Peyer's patch (tissue), 4 donors: ENCODE measurements at places on chromosomes 16 and 17. TPM values are rescaled to one million over a fixed set of nuclear protein-coding genes. Genes with fewer than 3 reads are reported as not detected.

DNA sequence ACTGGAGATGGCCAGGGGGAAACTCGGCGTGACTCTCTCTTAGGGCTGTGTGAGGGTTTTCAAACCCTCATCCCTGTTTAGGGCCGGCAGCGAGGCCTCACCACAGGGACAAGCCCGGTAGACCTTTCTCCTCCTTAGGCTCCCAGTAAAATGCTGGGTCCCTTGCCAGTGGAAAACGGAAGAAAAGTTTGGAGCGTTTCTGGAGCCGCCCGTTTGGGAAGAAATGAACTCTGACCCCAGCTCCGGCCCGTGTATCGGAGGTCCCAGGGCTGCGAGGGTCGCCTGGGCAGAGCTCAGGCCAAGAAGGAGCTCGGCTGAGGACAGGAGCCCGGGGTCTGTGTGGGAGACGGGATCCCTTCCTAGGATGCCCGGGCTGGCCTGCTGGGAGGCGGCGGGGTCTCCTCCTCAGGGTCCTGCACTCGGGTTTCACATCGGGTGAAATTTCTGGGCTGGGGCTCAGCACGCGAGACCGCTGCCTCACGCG, 23.2 kb downstream of the ZNF213 start:
- peak; percentile 32 for DNase-seq

Gene LRRC46
- total RNA-seq: not detected

GRCh38 chr16:28210979-28211588, 681 bp downstream of the XPO6 start:
- DNase-seq: peak; percentile 58

GRCh38 chr17:81340607-81341515, 45.8 kb upstream of the SLC38A10 start:
- DNase-seq: peak; percentile 53

- no peak for DNase-seq
Measured at GRCh38 chr16:24769806-24770205, 40.4 kb downstream of the TNRC6A start.

Gene KRTAP4-9
- not detected for total RNA-seq

DNA sequence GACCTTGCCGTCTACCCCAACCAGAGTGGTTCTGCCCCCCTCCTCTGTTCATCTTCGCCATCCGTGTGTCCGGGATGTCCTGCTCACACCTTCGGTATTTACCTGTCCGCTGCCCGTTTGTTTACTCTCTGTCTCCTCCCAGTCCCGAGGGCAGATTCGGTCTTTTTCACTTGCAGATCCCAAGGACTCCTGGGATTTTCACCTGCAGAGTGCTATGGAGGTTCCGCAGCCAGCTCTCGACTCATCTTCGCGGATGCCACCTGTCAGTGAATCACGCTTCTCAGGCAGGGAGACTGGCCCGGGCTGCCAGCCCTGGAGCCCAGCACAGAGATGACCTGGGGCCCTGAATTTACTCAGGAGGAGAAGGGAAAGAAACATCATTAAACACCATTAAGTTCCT, 8.1 kb downstream of the CRISPLD2 start:
- no peak for DNase-seq

DNA sequence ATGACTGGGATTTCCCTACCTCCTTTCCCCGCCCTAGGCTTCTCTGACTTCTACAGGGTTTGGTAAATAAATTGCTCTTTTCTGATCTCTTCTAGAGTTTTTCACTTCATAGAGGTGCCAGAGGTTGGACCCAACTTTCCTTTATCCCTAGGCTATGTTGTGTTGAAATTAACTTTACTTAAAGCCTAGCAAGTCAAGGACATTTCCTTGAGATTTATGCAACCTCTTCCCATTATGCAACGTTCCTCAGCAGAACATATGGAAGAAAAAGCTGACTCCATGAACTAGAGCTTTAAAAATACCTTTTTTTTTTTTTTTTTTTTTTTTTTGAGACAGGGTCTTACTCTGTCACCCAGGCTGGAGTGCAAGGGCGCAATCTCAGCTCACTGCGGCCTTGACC, 15.5 kb downstream of the MPO start:
- DNase-seq: no peak

Gene CNGB1
- 2.8 TPM for total RNA-seq

GRCh38 chr17:82519971-82520903, 705 bp downstream of the FOXK2 start:
- DNase-seq: peak; percentile 68

DNA sequence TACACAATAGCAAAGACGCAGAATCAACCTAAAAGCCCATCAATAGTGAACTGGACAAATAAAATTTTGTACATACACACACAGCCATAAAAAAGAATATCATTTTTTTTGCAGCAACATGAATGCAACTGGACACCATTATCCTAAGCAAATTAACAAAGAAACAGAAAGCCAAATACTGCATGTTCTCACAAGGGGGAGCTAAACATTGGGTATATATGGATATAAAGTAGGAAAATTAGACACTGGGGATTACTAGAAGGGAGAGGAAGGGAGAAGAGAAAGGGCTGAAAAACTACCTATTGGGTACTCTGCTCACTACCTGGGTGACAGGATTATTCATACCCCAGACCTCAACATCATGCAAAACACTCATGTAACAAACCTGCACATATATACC, 28.2 kb downstream of the ADAMTS18 start:
- DNase-seq: no peak

DNA sequence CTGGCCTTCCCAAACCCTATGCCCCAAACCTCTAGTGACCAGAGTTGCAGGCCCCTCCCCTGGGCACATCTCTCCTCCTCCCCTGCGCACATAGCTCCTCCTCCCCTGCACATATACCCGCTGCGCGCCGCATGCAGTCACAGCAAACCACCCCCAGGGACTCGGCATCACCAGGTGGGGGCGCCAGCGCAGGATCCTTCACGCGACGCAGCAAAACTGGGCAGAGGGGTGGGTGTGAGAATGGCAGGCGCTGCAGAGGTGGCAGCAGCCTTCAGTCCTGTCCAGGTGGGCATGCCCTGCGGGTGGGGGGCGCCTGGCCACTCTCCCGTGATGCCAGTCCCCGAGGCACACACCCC, 5.6 kb downstream of the CORO6 start:
- peak; percentile 93 for DNase-seq

- no peak for DNase-seq
Measured at GRCh38 chr16:89958068-89958467, 9.5 kb downstream of the DEF8 start.

Gene SYNGR3
- total RNA-seq: not detected

Gene DPEP2NB
- total RNA-seq: not detected

Gene ELAC2
- total RNA-seq: 89.9 TPM

Gene MYL11
- not detected for total RNA-seq

GRCh38 chr16:84348386-84348888, 19.9 kb upstream of the ATP2C2 start:
- no peak for DNase-seq
